ENCODE measurements at places on chromosomes 2 and 18.

- DNase-seq: no peak
These were observed 616.0 kb downstream of the NUP35 start for GRCh38 chr2:183740241-183740640.

DNA sequence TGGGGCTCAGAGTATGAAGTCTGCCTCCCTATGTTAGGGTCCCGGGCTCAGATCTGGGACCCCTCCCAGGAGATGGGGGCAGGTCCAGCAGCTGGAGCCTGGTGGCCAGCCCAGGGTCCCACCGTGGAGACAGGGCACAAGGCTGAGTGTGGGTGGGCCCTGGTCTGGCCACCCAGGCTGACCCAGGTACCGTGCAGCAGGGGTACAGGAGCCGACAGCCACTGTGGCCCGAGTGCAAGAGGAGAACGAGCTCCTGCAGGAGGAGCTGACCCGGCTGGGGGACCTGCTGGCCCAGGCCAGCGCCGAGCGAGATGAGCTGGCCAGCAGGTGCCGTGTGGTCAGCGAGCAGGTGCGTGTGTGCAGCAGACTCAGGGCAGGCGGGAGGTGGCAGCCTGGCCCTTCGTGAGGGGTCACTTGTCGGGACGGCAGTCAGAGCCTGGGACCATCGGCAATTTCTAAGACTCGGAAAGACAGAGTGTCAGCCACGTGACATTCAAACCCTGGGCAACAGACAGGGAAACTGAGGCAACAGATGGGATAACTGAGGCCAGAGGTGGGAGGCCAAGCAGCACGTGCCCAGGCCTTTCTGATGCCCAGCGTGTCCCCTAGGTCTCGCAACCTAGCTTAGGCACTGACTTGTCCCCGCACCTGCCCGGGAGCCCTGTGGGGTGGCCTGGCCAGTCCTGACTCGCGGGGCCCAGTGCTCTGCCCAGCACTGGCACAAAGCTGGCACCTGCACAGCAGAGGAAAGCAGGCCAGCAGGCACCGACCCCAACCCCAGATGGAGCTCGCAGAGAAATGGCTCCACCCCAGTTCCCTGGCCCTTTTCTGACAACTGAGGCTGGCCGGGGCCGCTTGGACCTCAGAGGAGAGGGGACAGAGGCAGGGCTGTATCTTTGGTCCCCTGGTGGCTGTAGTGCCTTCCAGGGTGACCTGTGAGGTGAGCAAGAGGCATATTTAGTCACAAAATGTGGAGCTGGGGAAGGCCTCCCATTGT, 13.9 kb downstream of the CROCC2 start:
- no peak for DNase-seq

DNA sequence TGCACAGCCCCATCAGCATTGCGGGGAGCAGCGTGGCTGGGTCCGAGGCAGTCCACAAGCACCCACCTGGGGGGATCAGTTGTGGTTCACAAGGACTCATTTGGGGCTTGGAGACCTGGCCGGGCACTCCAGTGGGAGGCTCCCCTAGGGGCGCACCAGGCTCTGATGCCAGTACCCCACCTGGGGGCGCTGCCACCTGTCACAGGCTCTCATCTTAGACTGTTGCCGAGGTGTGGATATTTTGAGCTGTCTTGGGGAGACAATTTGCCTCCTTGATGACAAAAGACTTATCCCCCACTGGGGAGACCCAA, 3.0 kb downstream of the ADRA2B start:
- DNase-seq: no peak

DNA sequence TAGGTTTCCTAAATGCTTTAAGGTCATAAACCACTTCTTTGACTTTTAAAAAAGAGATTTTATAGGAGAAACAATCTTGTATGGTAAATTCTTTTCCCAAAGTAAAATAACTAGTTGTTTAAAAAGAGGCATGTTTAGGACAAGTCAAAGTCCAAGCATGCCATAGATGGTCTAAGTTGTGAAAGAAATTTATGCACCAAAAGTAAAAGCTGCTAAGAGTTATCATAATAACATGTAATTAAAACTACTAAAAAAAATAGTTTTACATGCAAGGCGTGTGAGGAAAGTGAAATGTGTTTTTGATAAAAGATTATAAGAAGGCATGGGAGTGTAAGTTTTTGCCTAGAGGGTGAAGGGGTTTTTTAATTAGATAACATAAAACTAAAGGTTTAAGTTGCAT, 22.5 kb downstream of the FAM210A start:
- DNase-seq: no peak

DNA sequence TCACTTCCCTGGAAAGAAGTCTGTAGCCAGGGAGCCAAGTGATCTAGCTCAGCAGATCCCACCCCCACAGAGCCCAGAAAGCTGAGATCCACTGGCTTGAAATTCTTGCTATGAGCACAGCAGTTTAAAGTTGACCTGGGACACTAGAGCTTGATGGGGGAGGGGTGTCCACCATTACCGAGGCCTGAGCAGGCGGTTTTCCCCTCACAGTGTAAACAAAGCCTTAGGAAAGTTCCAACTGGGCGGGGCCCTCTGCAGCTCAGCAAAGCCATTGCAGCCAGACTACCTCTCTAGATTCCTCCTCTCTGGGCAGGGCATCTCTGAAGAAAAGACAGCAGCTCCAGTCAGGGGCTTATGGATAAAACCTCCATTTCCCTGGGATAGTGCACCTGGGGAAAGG, 887.2 kb upstream of the LRATD1 start:
- no peak for DNase-seq

GRCh38 chr2:85853499-85854165, 35.2 kb downstream of the ST3GAL5 start:
- no peak for DNase-seq

DNA sequence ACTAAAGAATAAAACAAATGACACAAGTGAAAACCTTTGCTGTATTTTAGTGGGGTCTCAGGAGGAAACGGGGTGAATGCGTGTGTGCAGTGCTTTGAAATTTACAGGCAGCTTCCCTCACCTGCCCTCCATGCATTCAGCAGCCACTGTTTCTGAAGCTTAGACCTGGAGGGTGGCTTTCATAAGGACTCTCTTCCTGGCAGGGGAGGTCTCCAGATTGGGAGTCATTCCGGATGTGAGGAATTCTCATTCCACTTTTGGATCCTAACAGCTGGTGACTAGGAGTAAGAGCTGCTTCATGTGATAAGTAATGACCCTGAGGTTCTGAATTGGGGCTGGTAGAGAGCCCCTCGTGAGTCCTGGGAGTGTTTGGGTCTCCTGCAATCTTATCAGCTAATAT, 192.5 kb downstream of the SH3BP4 start:
- no peak for DNase-seq

GRCh38 chr2:62870966-62871365, 165.5 kb downstream of the EHBP1 start:
- no peak for DNase-seq

- no peak for DNase-seq
These were observed 390.6 kb downstream of the ERBB4 start for GRCh38 chr2:212147921-212148513.

DNA sequence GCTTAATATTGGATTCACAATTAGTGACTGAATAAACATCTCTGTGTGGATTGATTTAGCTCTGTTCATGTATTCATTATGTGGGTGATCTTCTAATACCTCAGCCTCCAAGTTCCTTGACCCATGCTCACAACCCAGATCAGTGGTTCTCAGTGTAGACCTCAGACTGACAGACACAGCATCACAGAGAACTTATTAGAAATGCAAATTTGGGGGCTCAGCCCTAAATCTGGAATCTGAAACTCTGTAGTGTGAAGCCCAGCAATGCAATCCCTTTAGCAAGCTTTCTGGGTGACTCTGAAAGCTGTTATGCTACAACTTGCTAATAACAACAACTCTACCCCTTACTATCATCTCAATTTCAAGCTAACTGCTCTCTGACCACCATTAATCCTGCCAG, 273.1 kb upstream of the FANCL start:
- no peak for DNase-seq

- DNase-seq: no peak
These were observed 26.4 kb upstream of the ARMC9 start for GRCh38 chr2:231172025-231172424.

GRCh38 chr2:240952496-240953246, 45.7 kb upstream of the SNED1 start:
- no peak for DNase-seq

GRCh38 chr2:182866461-182867406, at the start of gene FRZB:
TSS of gene FRZB (minus strand) at chr2:182866637. CDS start at chr2:182866552, 85 bp downstream.
- DNase-seq: no peak

GRCh38 chr2:11798701-11799435, 52.4 kb downstream of the LPIN1 start:
- no peak for DNase-seq

GRCh38 chr2:217794133-217794986, 208.4 kb downstream of the TNS1 start:
- no peak for DNase-seq

DNA sequence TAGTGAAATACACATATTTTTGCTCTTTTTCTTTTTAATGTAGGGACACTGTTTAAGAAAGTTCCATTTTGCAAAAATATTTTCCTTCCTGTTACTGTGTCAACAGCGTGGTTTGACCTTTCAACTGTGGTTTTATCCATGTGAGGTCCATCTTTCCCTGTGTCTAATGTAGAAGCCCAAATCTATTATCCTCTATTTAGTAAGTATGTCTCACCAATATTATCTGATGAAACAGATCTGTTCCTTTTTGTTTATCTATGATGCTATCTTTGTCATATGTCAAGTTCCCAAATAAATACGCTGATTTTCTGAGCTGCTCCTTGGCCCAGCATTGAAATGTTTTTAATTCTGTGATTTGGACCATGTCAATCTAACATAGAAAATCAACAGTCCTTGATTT, 3.5 kb upstream of the ARHGAP15 start:
- DNase-seq: no peak

GRCh38 chr18:45896991-45897390, 70.1 kb downstream of the EPG5 start:
- DNase-seq: no peak

GRCh38 chr18:49565612-49566011, 3.8 kb downstream of the LIPG start:
- no peak for DNase-seq

DNA sequence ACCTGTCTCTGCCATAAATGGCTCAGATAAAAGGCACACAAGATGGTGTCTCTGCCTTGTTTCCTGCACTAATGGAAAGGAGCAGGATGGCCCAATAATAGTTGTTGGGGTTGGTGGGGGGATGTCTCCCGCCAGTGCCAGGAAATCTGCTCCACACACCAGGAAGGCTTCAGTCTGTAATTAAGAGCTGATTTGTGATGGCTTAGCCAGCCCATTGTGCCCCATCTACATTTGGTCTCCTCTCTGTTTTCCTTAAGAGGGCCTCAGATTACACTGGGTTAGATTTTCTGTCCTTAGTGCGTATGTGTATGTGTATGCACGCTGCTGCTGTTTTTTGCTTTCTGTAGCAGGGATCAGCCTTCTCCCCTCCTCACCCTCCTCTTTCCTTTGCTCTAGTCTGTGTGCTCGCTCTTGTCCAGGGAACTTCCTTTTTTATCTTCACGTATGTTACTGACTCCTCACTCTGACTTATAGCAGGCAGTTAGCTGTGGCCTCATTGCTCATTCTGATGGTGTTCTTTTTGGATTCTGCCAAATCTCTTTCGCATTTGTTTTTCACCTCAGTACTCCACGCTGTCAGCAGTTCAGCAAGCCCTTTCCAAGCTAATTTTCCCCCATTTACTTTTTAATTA, 33.4 kb upstream of the MGAT5 start:
- DNase-seq: no peak

- no peak for DNase-seq
These were observed 231.9 kb upstream of the SIX2 start for GRCh38 chr2:45241061-45241561.

DNA sequence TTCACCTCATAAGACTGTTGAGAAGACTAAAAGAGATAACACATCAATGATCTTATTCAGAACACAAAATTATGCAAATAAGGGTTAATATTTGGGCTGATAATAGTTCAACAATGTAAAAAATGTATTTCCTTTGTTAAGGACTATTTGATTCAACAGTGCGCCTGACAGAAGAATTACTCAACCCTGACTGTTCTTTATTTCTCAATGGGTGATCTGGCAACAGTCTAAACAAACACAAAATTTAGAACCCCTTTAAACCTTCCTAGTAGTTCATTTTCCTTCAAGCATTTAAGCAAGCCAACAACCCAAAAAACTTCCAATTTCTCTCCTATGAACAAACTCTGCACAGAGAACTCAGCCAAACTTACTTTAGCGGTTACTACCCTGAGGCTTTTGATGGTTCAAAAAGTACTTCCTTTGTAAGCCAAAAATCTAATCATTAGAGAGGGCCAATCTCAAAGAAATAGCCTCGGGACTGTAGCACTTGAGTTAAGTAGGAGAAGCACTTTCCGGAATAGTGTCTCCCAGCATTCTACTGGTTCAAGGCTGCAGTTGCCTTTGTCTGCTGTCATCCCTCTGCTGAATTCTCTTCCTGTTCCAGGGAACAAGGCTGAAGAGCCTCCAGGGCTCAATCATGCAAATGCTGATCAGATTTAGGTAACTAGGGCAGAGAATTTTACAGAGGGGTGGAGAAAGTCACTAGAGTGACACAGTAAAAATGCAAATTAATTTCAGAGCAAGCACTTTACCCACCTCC, 40.9 kb upstream of the MAPK4 start:
- DNase-seq: no peak

GRCh38 chr2:17522303-17522702, 4.1 kb upstream of the RAD51AP2 start:
- DNase-seq: no peak

DNA sequence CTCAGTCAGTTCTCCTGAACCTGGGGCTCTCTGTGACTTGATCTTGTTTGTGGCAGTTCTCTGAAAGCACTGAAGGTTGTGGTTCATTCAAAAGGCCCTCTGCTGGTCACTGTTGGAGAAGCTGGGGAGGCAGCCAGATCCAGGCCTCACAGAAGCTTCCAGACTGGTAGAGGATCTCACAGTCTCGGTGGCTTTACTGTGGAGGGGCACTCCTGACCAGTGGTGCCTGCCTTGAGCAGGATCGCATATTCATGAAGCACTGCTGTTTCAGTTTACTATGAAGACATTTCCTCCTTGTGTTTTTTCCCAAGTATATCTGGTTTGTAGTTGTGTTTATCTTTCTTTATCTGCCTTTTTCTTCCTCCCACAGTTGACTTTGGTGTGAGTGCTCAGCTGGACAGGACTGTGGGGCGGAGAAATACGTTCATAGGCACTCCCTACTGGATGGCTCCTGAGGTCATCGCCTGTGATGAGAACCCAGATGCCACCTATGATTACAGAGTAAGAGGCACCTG, 133.9 kb downstream of the MAP4K4 start:
- no peak for DNase-seq

- DNase-seq: no peak
These were observed 21.0 kb downstream of the C18orf63 start for GRCh38 chr18:74336656-74337055.

GRCh38 chr2:62344472-62344871, 148.6 kb downstream of the B3GNT2 start:
- no peak for DNase-seq
